ENCODE measurements at places on chromosomes 2 and 18.

DNA sequence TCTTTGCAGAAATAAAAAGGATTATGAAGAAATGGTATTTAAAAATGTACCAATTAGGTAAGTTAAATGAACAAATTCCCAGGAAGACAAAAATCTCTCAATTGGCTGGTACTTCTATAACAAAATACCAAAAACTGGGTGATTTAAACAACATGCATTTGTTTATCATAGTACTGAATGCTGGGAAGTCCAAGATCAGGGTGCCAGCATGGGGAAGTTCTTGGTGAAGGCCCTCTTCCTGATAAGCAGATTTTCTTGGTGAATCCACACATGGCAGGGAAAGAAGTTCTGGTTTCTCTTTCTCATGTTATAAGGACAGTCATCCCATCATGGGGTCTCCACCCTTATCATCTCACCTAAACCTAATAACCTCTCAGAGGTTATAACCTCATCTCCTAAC is 271.6 kb upstream of the SETBP1 start:
- no peaks in the 10 kb centered on the region for H3K27me3 ChIP-seq
- peak overlapping the region; percentile 22 for H3K27ac ChIP-seq
- no peak for DNase-seq
- peaks cover 11% of the 10 kb centered on the region for H3K4me1 ChIP-seq
- H3K36me3 ChIP-seq = no peaks in the 10 kb centered on the region

- H3K36me3 ChIP-seq = no peaks in the 10 kb centered on the region
- no peaks in the 10 kb centered on the region for H3K4me1 ChIP-seq
- no peak overlapping the region for H3K4me3 ChIP-seq
- no peaks in the 10 kb centered on the region for H3K27me3 ChIP-seq
- H3K27ac ChIP-seq = no peak overlapping the region
Measured at GRCh38 chr2:24147364-24147763, 24.1 kb downstream of the FAM228B start.

GRCh38 chr2:220745682-220746081 is 826.4 kb downstream of the EPHA4 start:
- H3K27ac ChIP-seq = no peak overlapping the region
- H3K4me3 ChIP-seq = no peak overlapping the region
- H3K36me3 ChIP-seq = no peaks in the 10 kb centered on the region
- no peaks in the 10 kb centered on the region for H3K27me3 ChIP-seq
- no peak for DNase-seq

GRCh38 chr2:173843526-173843925 is 121.6 kb downstream of the SP3 start:
- no peak overlapping the region for H3K4me3 ChIP-seq
- no peaks in the 10 kb centered on the region for H3K4me1 ChIP-seq
- DNase-seq = no peak
- H3K27ac ChIP-seq = no peak overlapping the region
- no peaks in the 10 kb centered on the region for H3K36me3 ChIP-seq
